ENCODE measurements at places on chromosomes 12 and 14.

GRCh38 chr14:74647678-74648461 lies 35.8 kb upstream of the LTBP2 start:
- H3K4me1 ChIP-seq, result peaks cover 4% of the 10 kb centered on the region
- DNase-seq, result no peak
- H3K27ac ChIP-seq, result no peak overlapping the region
- peaks cover 11% of the 10 kb centered on the region for H3K27me3 ChIP-seq
- no peaks in the 10 kb centered on the region for H3K36me3 ChIP-seq

- no peak overlapping the region for H3K27ac ChIP-seq
- H3K4me3 ChIP-seq, result no peak overlapping the region
- no peaks in the 10 kb centered on the region for H3K27me3 ChIP-seq
Observed at GRCh38 chr12:64007853-64008252, 163.4 kb downstream of the SRGAP1 start.

GRCh38 chr12:47545938-47546609 lies 159.8 kb downstream of the RPAP3 start:
- peaks cover 6% of the 10 kb centered on the region for H3K4me1 ChIP-seq
- no peak overlapping the region for H3K27ac ChIP-seq
- H3K27me3 ChIP-seq, result peaks cover 11% of the 10 kb centered on the region
- no peak overlapping the region for H3K4me3 ChIP-seq
- no peak for DNase-seq
- H3K36me3 ChIP-seq, result no peaks in the 10 kb centered on the region

GRCh38 chr12:124875803-124876132 lies 12.1 kb upstream of the SCARB1 start:
- H3K4me1 ChIP-seq, result peaks cover 9% of the 10 kb centered on the region
- no peak for DNase-seq
- H3K36me3 ChIP-seq, result no peaks in the 10 kb centered on the region
- H3K4me3 ChIP-seq, result no peak overlapping the region
- H3K27me3 ChIP-seq, result peaks cover 5% of the 10 kb centered on the region

DNA sequence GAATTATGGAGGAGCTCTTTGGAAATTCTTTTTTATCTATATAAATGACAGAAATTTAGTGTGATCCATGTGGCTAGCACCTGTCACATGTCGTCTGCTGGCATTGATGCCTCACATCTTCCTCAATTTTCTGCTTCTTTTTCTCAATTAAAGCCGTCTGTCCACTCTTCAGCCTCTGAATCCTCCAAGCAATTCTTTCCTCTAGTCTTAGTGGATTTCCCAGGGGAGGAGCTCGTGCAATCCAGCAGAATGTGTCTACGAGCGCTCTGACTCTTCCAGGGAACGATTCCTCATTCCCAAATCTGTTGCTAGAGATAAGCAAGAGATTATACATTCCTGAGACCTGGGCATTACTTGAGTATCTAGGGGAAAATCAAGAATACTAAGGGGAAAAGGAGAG lies 176.6 kb downstream of the EMP1 start:
- H3K27me3 ChIP-seq, result no peaks in the 10 kb centered on the region
- H3K27ac ChIP-seq, result no peak overlapping the region
- DNase-seq, result no peak
- peaks cover 6% of the 10 kb centered on the region for H3K4me1 ChIP-seq

GRCh38 chr14:73645248-73645610 lies 443 bp downstream of the DNAL1 start:
- peak overlapping the region; percentile 92 for H3K4me3 ChIP-seq
- no peaks in the 10 kb centered on the region for H3K36me3 ChIP-seq

- H3K4me3 ChIP-seq, result no peak overlapping the region
- H3K36me3 ChIP-seq, result peaks cover 17% of the 10 kb centered on the region
- H3K4me1 ChIP-seq, result peaks cover 30% of the 10 kb centered on the region
- DNase-seq, result no peak
- H3K27ac ChIP-seq, result peak overlapping the region; percentile 8
- H3K27me3 ChIP-seq, result no peaks in the 10 kb centered on the region
Observed at GRCh38 chr12:26340649-26341048, 145.3 kb downstream of the SSPN start.

DNA sequence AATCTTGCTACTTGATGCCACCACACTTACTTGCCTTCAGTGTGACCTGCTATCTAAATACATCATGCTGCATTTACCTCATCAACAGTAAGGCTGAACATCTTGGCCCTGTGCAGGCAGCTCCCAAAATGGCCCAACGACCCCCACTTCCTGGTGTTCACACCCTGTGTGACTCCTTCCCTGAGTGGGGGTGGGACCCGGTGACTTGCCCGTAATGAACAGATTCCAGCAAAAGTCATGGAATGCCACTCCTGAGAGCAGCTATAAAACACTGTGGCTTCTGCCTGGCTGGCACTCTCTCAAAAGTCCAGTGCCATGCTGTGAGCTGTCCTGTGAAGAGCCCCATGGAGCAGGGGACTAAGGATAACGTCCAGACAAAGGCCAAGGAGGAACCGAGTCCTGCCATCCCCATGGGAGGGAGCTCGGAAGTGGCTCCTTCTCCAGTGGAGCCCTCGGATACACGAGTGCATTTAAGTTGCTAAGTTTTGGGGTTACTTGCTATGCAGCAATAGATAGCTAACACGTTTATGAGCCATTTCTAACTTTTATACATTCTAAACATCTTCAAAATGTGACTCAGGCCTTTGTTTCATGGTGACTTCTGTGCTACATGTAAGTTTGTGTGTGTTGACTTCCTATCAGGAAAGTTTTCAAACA lies 33.0 kb downstream of the P2RX2 start:
- H3K4me3 ChIP-seq, result no peak overlapping the region
- no peaks in the 10 kb centered on the region for H3K27me3 ChIP-seq

DNA sequence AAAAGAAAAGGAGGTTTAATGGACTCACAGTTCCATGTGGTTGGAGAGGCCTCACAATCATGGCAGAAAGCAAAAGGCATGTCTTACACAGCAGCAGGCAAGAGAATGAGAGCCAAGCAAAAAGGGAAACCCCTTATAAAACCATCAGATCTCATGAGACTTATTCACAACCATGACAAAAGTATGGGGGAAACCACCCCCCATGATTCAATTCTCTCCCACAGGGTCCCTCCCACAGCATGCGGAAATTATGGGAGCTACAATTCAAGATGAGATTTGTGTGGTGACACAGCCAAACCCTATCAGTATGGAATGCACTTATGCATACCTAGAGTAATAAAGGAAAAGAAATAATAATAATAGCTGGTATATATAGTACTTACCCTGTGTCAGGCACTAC lies 4.5 kb upstream of the GLIPR1 start:
- no peak for DNase-seq
- no peaks in the 10 kb centered on the region for H3K27me3 ChIP-seq
- H3K4me1 ChIP-seq, result peaks cover 37% of the 10 kb centered on the region
- no peaks in the 10 kb centered on the region for H3K36me3 ChIP-seq
- H3K4me3 ChIP-seq, result no peak overlapping the region

- DNase-seq, result no peak
- no peaks in the 10 kb centered on the region for H3K36me3 ChIP-seq
- H3K27ac ChIP-seq, result no peak overlapping the region
- peaks cover 2% of the 10 kb centered on the region for H3K4me1 ChIP-seq
Observed at GRCh38 chr14:99361596-99362215, 89.7 kb upstream of the BCL11B start.

- peaks cover 22% of the 10 kb centered on the region for H3K27me3 ChIP-seq
- no peak for DNase-seq
- peaks cover 15% of the 10 kb centered on the region for H3K4me1 ChIP-seq
- H3K36me3 ChIP-seq, result peaks cover 8% of the 10 kb centered on the region
- H3K27ac ChIP-seq, result no peak overlapping the region
Observed at GRCh38 chr12:46983959-46984841, 95.2 kb upstream of the PCED1B start.

- no peaks in the 10 kb centered on the region for H3K27me3 ChIP-seq
- H3K4me1 ChIP-seq, result no peaks in the 10 kb centered on the region
- no peaks in the 10 kb centered on the region for H3K36me3 ChIP-seq
- DNase-seq, result no peak
Observed at GRCh38 chr12:84537666-84538065, 374.9 kb downstream of the SLC6A15 start.

- no peaks in the 10 kb centered on the region for H3K27me3 ChIP-seq
- no peak overlapping the region for H3K27ac ChIP-seq
- no peak overlapping the region for H3K4me3 ChIP-seq
- no peaks in the 10 kb centered on the region for H3K4me1 ChIP-seq
Observed at GRCh38 chr12:100254876-100255275, 12.0 kb downstream of the DEPDC4 start.

DNA sequence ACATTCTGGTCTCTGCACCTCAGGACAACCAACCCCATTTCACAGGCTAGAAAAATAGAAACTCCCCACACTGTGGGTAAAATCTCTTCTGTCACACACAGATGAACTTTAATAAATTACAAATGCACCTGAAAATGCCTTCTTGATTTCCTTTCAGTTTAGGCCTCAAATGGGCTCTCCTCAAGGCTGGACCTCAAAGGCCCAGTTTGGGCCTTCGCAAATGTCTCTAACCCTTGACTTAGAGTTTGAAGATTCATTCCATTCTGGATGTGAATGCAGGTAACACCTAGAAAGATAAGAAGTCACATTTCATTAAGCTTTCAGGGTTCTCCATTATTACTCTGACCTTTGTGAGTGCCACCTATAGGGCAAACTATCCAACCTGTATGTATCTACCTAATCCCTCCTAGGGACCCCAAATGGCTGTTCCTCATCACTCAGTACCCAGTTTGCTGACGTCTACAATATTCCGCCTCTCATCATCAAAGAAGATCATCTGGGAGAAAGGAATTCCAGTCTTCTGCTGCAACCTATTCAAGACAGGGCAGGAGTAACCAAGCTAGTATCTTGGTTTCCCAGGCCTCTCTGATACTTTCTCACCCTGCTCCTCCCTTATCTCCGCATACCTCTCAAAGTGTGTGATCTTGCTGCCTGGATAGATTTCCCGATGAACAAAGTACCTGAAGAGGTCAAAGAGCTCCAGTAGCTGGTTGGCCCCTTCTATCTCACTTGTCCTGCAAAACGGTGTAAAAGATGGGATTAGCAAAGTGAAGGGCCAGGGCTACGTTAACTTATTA lies 776 bp upstream of the CHMP4A start:
- peaks cover 33% of the 10 kb centered on the region for H3K4me1 ChIP-seq
- DNase-seq, result no peak
- no peaks in the 10 kb centered on the region for H3K27me3 ChIP-seq
- H3K36me3 ChIP-seq, result peaks cover 16% of the 10 kb centered on the region
- peak overlapping the region; percentile 99 for H3K27ac ChIP-seq

DNA sequence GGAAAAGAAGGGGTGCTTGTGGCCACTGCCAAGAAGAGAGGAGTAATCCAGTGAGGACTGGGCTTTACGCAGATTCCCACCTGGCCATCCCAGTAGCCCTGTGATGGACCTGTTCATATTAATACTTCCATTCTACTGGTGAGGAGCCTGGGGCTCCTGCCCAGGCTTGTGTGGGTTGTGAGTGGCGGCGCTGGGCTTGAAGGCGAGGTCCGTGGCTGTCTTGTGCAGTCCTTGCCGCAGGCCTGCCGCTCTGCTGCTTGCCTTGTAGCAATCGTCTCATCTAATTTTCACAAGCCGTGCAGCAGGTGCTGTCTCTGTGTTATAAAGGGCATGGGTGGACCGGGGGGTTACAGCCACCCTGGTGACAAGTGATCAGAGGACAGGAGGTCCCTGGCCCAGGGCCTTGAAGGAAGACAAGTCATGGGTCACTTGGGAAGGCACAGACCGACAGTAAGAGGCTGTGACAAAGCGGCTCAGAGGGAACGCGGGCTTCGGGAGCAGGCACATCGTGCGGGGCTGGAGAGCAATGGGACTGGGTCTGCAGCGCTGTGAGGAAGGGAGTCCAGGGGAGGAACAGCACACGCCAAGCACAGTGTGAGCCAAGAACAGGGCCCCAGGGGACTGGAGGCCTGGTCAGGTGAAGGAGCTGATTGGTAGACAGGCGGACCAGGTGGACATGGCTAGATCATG lies 7.3 kb upstream of the BDKRB2 start:
- peaks cover 3% of the 10 kb centered on the region for H3K27me3 ChIP-seq
- no peak overlapping the region for H3K4me3 ChIP-seq
- no peaks in the 10 kb centered on the region for H3K36me3 ChIP-seq
- no peak overlapping the region for H3K27ac ChIP-seq

DNA sequence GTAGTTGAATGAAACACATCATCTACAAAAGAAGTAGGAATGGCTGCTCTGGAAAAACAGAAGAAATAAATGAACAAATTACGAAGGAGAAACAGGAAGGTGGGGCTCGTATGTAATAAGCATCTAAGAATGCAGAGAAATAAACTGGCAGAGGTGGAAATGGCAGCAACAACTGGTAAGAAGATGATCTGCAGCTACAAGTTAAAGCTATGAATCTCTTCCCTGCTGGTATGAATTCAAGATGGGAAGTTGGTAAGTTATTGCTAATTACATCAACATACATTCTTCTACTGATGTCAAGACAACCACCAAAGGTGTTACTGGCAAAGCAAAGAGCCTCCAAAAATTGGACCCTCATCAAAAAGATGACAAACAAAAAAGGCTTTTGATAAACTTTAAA lies 59.8 kb downstream of the HECTD4 start:
- DNase-seq, result no peak
- no peak overlapping the region for H3K4me3 ChIP-seq
- peaks cover 2% of the 10 kb centered on the region for H3K36me3 ChIP-seq
- H3K27me3 ChIP-seq, result no peaks in the 10 kb centered on the region
- peaks cover 10% of the 10 kb centered on the region for H3K4me1 ChIP-seq
- peak overlapping the region; percentile 1 for H3K27ac ChIP-seq

DNA sequence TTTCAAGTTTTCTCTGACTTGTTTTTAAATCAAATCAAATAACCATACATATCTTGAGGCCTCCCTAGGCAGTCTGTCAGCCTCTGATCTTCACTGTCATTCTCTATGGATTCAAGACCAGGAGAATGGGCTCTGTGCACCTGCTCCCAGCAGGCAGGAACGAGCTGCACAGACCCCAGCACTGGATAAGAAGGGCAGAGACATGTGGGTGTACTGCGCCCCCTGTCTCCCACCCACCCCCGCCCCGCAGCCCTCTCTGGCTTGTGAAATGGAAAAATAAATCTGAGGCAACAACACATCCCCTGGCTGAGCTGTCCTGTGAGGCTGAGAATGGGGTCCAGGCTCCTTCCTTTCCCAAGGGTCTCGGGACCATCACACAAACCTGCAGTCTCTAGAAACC lies 26.3 kb downstream of the CLMN start:
- H3K4me1 ChIP-seq, result peaks cover 50% of the 10 kb centered on the region
- no peak overlapping the region for H3K4me3 ChIP-seq
- H3K36me3 ChIP-seq, result peaks cover 24% of the 10 kb centered on the region
- DNase-seq, result no peak
- peak overlapping the region; percentile 29 for H3K27ac ChIP-seq

GRCh38 chr12:54128416-54128815 lies 60.4 kb downstream of the SMUG1 start:
- H3K4me3 ChIP-seq, result no peak overlapping the region
- peaks cover 2% of the 10 kb centered on the region for H3K36me3 ChIP-seq
- H3K27ac ChIP-seq, result no peak overlapping the region
- peaks cover 8% of the 10 kb centered on the region for H3K4me1 ChIP-seq

GRCh38 chr12:52903285-52903854 lies 1.5 kb downstream of the KRT8 start:
- peak overlapping the region; percentile 37 for H3K4me3 ChIP-seq
- peaks cover 3% of the 10 kb centered on the region for H3K4me1 ChIP-seq
- no peak overlapping the region for H3K27ac ChIP-seq
- DNase-seq, result no peak
- peaks cover 15% of the 10 kb centered on the region for H3K27me3 ChIP-seq

- H3K4me1 ChIP-seq, result no peaks in the 10 kb centered on the region
- H3K36me3 ChIP-seq, result no peaks in the 10 kb centered on the region
- H3K27me3 ChIP-seq, result peaks cover 12% of the 10 kb centered on the region
- DNase-seq, result no peak
- no peak overlapping the region for H3K27ac ChIP-seq
Observed at GRCh38 chr12:72273851-72274351, 1.7 kb downstream of the TRHDE start.

GRCh38 chr12:105921055-105921454 lies 217.7 kb downstream of the NUAK1 start:
- H3K4me3 ChIP-seq, result no peak overlapping the region
- no peaks in the 10 kb centered on the region for H3K4me1 ChIP-seq
- H3K27me3 ChIP-seq, result peaks cover 4% of the 10 kb centered on the region

Data from memory B cell (primary cell).